Kidney (tissue), 22 donors: ENCODE measurements at places on chromosomes 7 and 10. TPM values are rescaled to one million over a fixed set of nuclear protein-coding genes. Genes with fewer than 3 reads are reported as not detected.

Gene GIMAP2
- 6.7 TPM for polyA plus RNA-seq

DNA sequence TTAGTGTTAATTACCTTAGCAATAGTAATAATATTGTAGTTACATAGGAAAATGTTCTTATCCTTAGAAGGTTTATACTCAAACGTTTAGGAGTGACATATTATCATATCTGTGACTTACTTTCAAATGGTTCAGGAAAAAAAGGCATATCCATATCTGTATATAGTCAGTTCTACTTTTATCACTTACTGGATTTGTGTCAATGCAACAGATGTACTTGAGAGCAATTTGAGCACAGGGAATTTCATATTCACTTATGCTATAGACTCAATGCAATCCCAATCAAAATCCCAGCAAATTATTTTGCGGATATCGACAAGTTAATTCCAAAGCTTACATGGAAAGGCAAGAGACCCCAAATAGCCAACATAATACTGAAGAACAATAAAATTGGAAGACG is 10.0 kb downstream of the DENND11 start:
- no peak overlapping the region for H3K4me3 ChIP-seq
- H3K27ac ChIP-seq = no peak overlapping the region
- peaks cover 26% of the 10 kb centered on the region for H3K4me1 ChIP-seq
- no peaks in the 10 kb centered on the region for H3K36me3 ChIP-seq

DNA sequence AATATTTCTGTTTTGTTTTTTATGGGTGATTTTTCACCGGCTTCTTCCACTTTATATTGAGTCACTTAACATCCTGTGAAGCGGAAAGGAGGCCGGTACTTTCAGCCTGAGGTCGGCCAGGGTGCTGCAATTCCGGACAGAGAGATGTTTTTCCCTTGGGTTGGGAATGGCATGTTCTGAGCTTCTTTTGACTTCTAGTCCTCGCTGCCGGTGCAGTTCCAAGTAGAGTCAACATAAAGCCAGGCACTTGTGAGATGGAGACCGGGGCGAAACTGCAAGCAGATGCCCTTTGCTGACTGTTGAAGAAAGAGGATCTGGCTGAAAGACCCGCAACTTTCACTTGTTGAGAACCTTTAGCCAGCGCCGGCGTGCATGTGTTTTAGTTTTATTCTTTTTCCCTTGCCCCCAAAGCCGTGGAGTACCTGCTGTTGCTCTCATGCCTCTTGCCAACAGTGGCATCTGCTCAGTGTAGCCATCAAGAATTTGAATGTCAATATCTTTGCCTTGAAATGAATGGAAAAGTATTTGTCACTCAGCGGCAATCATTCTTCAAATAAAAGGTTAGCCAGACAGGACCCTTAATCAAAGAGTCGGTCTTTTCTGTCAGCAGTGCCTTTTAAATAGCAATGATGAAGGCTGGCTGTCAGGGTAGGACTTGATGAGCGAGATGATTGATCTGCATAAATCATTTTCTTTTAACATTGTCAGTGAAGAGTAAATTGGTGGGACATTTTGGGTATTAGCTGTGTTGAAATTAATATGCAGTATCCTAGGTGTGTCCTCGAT is 351.2 kb downstream of the LRMDA start:
- no peaks in the 10 kb centered on the region for H3K27me3 ChIP-seq
- no peaks in the 10 kb centered on the region for H3K4me1 ChIP-seq
- H3K36me3 ChIP-seq = no peaks in the 10 kb centered on the region
- no peak for DNase-seq

GRCh38 chr10:76122056-76122455 is 690.6 kb downstream of the LRMDA start:
- no peak for DNase-seq
- H3K27ac ChIP-seq = no peak overlapping the region
- H3K4me3 ChIP-seq = no peak overlapping the region
- no peaks in the 10 kb centered on the region for H3K36me3 ChIP-seq
- no peaks in the 10 kb centered on the region for H3K27me3 ChIP-seq

- H3K27me3 ChIP-seq = no peaks in the 10 kb centered on the region
- no peak overlapping the region for H3K4me3 ChIP-seq
- H3K4me1 ChIP-seq = peaks cover 3% of the 10 kb centered on the region
- DNase-seq = no peak
Measured at GRCh38 chr10:129761197-129761972, 202.7 kb downstream of the EBF3 start.

- H3K4me3 ChIP-seq = no peak overlapping the region
- H3K27me3 ChIP-seq = no peaks in the 10 kb centered on the region
- no peaks in the 10 kb centered on the region for H3K36me3 ChIP-seq
- no peak overlapping the region for H3K27ac ChIP-seq
Measured at GRCh38 chr10:82438277-82438676, 563.3 kb downstream of the NRG3 start.

- H3K27me3 ChIP-seq = no peaks in the 10 kb centered on the region
- no peak overlapping the region for H3K27ac ChIP-seq
- H3K4me3 ChIP-seq = no peak overlapping the region
- no peaks in the 10 kb centered on the region for H3K4me1 ChIP-seq
- DNase-seq = no peak
Measured at GRCh38 chr10:132098539-132099388, 33.0 kb downstream of the JAKMIP3 start.

- H3K36me3 ChIP-seq = peaks cover 7% of the 10 kb centered on the region
- H3K4me3 ChIP-seq = no peak overlapping the region
- peak overlapping the region; percentile 52 for H3K27ac ChIP-seq
- no peaks in the 10 kb centered on the region for H3K4me1 ChIP-seq
- H3K27me3 ChIP-seq = no peaks in the 10 kb centered on the region
Measured at GRCh38 chr10:99905971-99906370, 103.8 kb downstream of the DNMBP start.

Gene ABCB8
- 34.3 TPM for polyA plus RNA-seq

DNA sequence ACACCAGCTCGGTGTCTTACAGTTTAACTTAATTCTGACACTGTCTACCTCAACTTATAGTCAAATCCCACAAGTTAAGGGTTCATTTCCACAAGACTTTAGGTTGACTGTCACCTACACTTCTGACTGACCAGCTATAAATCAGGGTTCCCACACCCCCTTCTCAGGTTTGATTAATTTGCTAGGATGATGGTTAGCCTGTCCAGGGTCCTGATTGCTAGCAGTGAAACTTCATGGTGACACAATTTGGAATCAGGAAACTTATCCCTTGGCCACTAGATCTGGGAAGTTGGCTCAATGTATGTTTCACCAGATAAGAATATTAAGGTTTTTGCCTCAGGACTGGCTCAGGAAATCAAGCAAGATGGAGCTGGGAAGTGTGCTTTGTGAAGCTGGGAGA is 2.8 kb upstream of the RSU1 start:
- peaks cover 3% of the 10 kb centered on the region for H3K4me1 ChIP-seq
- no peaks in the 10 kb centered on the region for H3K27me3 ChIP-seq
- no peak overlapping the region for H3K4me3 ChIP-seq
- no peak overlapping the region for H3K27ac ChIP-seq
- no peaks in the 10 kb centered on the region for H3K36me3 ChIP-seq

Gene FOXI2
- polyA plus RNA-seq = 1.5 TPM

Gene OR13A1
- not detected for polyA plus RNA-seq

GRCh38 chr10:132134241-132135052 is 52.3 kb upstream of the DPYSL4 start:
- no peak for DNase-seq
- H3K27ac ChIP-seq = no peak overlapping the region

- no peaks in the 10 kb centered on the region for H3K4me1 ChIP-seq
- no peak overlapping the region for H3K4me3 ChIP-seq
- DNase-seq = no peak
- H3K27ac ChIP-seq = no peak overlapping the region
Measured at GRCh38 chr10:59055045-59055444, 121.4 kb upstream of the PHYHIPL start.

- peak overlapping the region; percentile 88 for H3K27ac ChIP-seq
- peaks cover 2% of the 10 kb centered on the region for H3K4me1 ChIP-seq
- H3K4me3 ChIP-seq = no peak overlapping the region
- no peak for DNase-seq
Measured at GRCh38 chr10:124701881-124702656, 42.1 kb downstream of the FAM53B start.

Gene IFIT1
- polyA plus RNA-seq = 40.9 TPM

- peaks cover 9% of the 10 kb centered on the region for H3K27me3 ChIP-seq
- H3K4me3 ChIP-seq = no peak overlapping the region
- peak; percentile 78 for DNase-seq
Measured at GRCh38 chr7:157769086-157769485, 432.3 kb downstream of the DNAJB6 start.

- DNase-seq = no peak
- no peaks in the 10 kb centered on the region for H3K27me3 ChIP-seq
- no peaks in the 10 kb centered on the region for H3K36me3 ChIP-seq
- peaks cover 3% of the 10 kb centered on the region for H3K4me1 ChIP-seq
- no peak overlapping the region for H3K27ac ChIP-seq
Measured at GRCh38 chr7:155292680-155293226, 4.9 kb upstream of the INSIG1 start.

DNA sequence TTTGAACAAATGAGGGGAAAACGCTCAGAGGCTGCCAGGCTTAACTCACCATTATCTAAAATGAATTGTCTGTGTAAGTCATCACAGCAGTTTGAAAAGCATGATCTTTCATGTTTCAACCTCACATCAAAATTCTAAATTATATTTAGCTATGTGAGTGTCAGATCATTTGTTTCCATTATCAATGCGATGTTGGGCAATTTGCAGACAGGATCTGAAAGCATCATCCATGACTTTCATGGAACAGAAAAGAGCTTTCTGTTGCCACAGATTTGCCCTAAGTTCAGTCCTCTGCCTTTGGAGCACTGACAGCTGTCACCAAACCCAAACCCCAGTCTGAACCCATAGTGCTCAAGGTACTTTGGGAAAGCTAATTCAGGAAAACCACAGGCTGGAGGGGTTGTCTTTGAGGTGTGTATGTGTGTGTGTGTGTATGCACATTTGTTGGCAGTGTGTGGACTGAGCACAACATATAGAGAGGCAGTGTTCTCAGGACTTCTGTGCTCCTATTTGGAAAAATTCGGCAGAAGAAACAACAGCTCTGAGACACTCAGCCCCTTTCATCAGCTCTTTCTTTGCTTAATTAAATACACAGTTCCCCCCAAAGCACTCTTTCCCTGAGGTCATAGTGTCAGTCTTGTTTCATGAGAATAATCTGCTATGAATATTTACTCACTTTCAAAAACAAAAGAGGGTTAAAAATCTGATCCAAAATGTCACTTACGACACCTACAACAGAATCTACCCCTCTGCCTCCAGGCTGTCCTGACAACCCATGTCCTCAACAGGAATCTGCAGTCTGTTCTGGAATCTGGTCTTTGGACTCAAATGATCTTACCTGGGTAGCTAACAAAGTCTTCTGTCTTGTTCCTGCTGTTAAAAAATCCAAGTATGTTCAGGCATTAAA is 188.5 kb upstream of the KLF14 start:
- H3K4me3 ChIP-seq = no peak overlapping the region
- H3K4me1 ChIP-seq = no peaks in the 10 kb centered on the region
- peak overlapping the region; percentile 95 for H3K27ac ChIP-seq
- DNase-seq = no peak

DNA sequence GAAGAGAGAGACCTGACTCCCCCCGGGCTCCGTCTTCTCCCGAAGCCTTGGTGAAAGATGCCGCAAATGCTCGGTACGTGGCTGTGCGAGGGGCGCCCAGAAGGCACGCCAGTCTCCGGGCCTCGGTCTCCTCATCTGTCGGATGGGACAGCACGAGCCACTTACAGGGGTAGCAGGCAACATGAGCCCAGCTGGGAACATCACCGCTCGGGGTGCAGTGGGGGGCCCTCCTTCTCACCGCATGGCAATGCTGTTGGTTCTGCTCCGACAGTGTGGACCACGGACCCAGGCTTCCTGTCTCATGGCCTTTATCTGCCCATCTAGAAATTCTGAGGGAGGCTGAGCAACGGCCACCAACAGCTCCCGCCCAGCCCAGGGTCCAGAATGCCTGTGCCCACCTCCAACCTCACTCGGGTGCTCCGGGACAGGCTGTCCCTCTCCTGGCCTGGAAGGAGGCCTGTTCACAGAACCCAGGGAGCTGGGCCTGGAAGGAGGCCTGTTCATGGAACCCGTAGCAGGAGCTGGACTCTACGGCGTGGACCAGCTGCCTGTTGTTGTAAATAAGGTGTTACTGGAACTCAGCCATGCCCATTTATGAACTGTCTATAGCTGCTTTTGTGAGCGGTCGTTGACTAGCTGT is 15.8 kb downstream of the ADAP1 start:
- peak; percentile 33 for DNase-seq
- no peaks in the 10 kb centered on the region for H3K27me3 ChIP-seq
- no peak overlapping the region for H3K27ac ChIP-seq
- no peaks in the 10 kb centered on the region for H3K4me1 ChIP-seq
- H3K4me3 ChIP-seq = no peak overlapping the region
- H3K36me3 ChIP-seq = no peaks in the 10 kb centered on the region

Gene CYP3A4
- polyA plus RNA-seq = 0.37 TPM

DNA sequence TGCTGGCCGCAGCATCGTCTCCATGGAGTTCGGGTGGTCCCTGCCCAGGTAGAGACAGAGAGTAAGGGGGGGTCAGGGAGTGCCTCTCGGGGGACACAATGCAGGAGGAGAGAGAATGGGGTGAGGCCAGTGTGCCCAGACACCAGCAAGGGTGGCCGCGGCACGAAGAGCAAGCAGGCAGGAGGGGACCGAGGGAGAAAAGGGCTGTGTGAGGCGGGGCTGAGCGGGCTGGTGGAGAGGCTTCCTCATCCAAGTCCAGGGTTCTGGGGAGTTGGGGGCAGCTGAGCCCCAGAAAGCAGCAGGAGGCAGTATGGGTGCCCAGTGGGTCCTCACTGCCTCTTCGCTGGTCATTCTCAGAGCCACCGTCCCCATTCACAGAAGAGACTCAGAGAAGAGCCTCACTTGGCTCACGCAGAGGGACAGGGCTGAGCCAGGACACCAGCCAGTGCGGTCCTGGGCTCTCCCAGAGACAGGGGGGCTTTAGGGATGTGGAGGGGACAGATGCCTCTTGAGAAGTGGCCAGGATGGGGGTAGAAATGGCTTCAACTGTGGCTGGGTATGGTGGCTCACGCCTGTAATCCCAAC is 78.9 kb downstream of the MICALL2 start:
- no peak overlapping the region for H3K4me3 ChIP-seq
- DNase-seq = no peak
- H3K4me1 ChIP-seq = no peaks in the 10 kb centered on the region
- H3K27ac ChIP-seq = no peak overlapping the region
- peaks cover 4% of the 10 kb centered on the region for H3K27me3 ChIP-seq
- no peaks in the 10 kb centered on the region for H3K36me3 ChIP-seq

Gene TMEM184A
- 6.8 TPM for polyA plus RNA-seq

DNA sequence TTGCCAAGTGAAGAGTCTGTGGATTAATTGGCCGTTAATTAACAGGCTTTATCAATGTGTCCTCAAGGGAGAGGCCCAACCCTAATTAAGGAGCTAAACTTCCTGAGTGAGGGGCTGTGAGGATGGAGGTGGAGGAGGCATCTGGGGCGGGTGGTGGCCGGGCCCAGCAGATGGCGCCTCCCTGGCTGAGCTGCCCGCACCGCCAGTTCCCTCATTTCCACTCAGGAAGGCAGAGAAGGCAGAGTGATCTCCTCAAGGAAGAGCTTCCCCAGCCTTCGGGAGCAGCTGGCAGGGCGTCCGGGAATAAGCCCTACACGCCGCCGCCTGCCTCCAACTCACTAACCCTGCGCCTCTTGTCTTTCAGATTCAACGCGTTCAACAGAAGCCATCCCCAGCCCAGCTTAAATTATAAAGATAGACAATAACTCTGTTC is 112.2 kb downstream of the CYTH3 start:
- peaks cover 7% of the 10 kb centered on the region for H3K4me1 ChIP-seq
- H3K36me3 ChIP-seq = peaks cover 4% of the 10 kb centered on the region
- H3K27ac ChIP-seq = no peak overlapping the region
- peak; percentile 63 for DNase-seq
